ENCODE measurements at places on chromosomes 12 and 14. TPM values are rescaled to one million over a fixed set of nuclear protein-coding genes. Genes with fewer than 3 reads are reported as not detected.

DNA sequence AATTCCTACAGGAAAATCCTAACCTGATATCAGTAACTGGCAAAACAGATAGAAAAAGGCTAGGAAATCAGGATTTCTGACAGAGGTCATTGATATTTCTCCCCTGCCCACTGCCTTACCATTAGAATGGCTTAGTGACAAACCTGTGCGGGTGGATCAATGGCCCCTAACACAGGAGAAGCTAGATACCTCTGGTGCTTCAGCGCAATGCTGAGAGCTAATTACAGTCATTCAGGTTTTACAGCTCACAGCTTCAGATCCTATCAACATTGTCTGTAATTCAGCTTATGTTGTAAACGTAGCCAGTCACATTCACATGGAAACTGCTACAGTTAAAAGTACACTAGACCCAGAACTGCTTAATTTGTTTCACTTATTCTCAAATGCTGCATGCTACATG, 17.4 kb upstream of the SLC10A1 start:
- DNase-seq = no peak
- H3K4me1 ChIP-seq = no peaks in the 10 kb centered on the region
- H3K4me3 ChIP-seq = no peak overlapping the region
- H3K27me3 ChIP-seq = peaks cover 5% of the 10 kb centered on the region
- no peak overlapping the region for H3K27ac ChIP-seq

The LUM gene
- total RNA-seq = not detected

The GLIPR1L2 gene
- total RNA-seq = not detected

- H3K27me3 ChIP-seq = no peaks in the 10 kb centered on the region
- H3K4me1 ChIP-seq = no peaks in the 10 kb centered on the region
- H3K27ac ChIP-seq = no peak overlapping the region
- no peak overlapping the region for H3K4me3 ChIP-seq
Measured at GRCh38 chr12:76180401-76181277, 96.2 kb upstream of the NAP1L1 start.

- no peak overlapping the region for H3K4me3 ChIP-seq
- DNase-seq = peak; percentile 94
- no peak overlapping the region for H3K27ac ChIP-seq
Measured at GRCh38 chr12:122867691-122868461, 28.0 kb downstream of the VPS37B start.

The RIPK3 gene
- total RNA-seq = not detected

The C12orf50 gene
- total RNA-seq = 0.09 TPM

The ACSM4 gene
- total RNA-seq = 15.3 TPM

The RAD51B gene
- 25.6 TPM for total RNA-seq

- H3K27ac ChIP-seq = no peak overlapping the region
- H3K27me3 ChIP-seq = no peaks in the 10 kb centered on the region
- no peaks in the 10 kb centered on the region for H3K36me3 ChIP-seq
- no peaks in the 10 kb centered on the region for H3K4me1 ChIP-seq
Measured at GRCh38 chr12:132167611-132168310, 23.5 kb downstream of the NOC4L start.

The OTOGL gene
- total RNA-seq = 1.4 TPM

- H3K4me3 ChIP-seq = no peak overlapping the region
- H3K27me3 ChIP-seq = no peaks in the 10 kb centered on the region
- H3K4me1 ChIP-seq = no peaks in the 10 kb centered on the region
- H3K36me3 ChIP-seq = no peaks in the 10 kb centered on the region
- H3K27ac ChIP-seq = no peak overlapping the region
- DNase-seq = no peak
Measured at GRCh38 chr12:119399301-119399700, 64.8 kb downstream of the CCDC60 start.

- H3K4me3 ChIP-seq = no peak overlapping the region
- peaks cover 42% of the 10 kb centered on the region for H3K36me3 ChIP-seq
- no peaks in the 10 kb centered on the region for H3K4me1 ChIP-seq
- no peak overlapping the region for H3K27ac ChIP-seq
- no peaks in the 10 kb centered on the region for H3K27me3 ChIP-seq
Measured at GRCh38 chr14:76784881-76785280, 23.6 kb downstream of the VASH1 start.

- no peaks in the 10 kb centered on the region for H3K36me3 ChIP-seq
- H3K27me3 ChIP-seq = no peaks in the 10 kb centered on the region
Measured at GRCh38 chr12:39505023-39505422, 62.1 kb upstream of the KIF21A start.

GRCh38 chr12:131494216-131494615, 216.7 kb upstream of the SFSWAP start:
- H3K4me1 ChIP-seq = no peaks in the 10 kb centered on the region
- DNase-seq = peak; percentile 37
- H3K27me3 ChIP-seq = no peaks in the 10 kb centered on the region
- H3K4me3 ChIP-seq = no peak overlapping the region

- H3K36me3 ChIP-seq = no peaks in the 10 kb centered on the region
- no peak for DNase-seq
- H3K27me3 ChIP-seq = no peaks in the 10 kb centered on the region
- H3K4me3 ChIP-seq = no peak overlapping the region
Measured at GRCh38 chr14:63212776-63213500, 8.7 kb downstream of the RHOJ start.

DNA sequence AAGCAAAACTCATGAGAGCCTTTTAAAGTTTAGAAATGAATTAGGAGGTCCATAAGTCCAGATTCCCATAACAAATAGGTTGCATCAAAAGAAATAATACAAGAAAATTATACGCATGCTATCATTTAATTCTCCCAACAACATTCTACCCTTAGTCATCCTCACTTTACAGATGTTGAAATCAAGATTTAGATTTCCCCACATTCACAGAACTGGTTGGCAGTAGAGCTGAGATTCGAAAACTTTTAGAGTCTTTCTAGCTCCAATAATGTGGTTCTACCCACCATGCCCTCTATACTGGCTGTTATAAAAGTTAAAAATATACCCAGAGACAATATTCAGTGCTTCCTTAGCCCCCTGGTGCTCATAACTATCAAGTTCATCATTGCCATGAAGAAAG, 56.6 kb upstream of the METAP2 start:
- H3K27ac ChIP-seq = no peak overlapping the region
- H3K36me3 ChIP-seq = no peaks in the 10 kb centered on the region
- no peaks in the 10 kb centered on the region for H3K4me1 ChIP-seq

The CMA1 gene
- not detected for total RNA-seq

GRCh38 chr12:105457026-105457425, 126.5 kb downstream of the C12orf75 start:
- H3K4me1 ChIP-seq = peaks cover 11% of the 10 kb centered on the region
- peak overlapping the region; percentile 10 for H3K4me3 ChIP-seq
- DNase-seq = no peak
- no peak overlapping the region for H3K27ac ChIP-seq
- no peaks in the 10 kb centered on the region for H3K36me3 ChIP-seq
